ENCODE measurements at places on chromosomes 13 and 19.

- no peak for DNase-seq
Observed at GRCh38 chr13:65063753-65064152, 2166.4 kb downstream of the PCDH9 start.

GRCh38 chr13:27130979-27131623 is 40.5 kb downstream of the USP12 start:
- DNase-seq, result no peak

- no peak for DNase-seq
Observed at GRCh38 chr13:76853921-76854608, 32.1 kb downstream of the KCTD12 start.

GRCh38 chr19:310141-310651 is 19.0 kb upstream of the PLPP2 start:
- DNase-seq, result no peak

- peak; percentile 66 for DNase-seq
Observed at GRCh38 chr19:4523306-4524110, 5.2 kb upstream of the PLIN4 start.

DNA sequence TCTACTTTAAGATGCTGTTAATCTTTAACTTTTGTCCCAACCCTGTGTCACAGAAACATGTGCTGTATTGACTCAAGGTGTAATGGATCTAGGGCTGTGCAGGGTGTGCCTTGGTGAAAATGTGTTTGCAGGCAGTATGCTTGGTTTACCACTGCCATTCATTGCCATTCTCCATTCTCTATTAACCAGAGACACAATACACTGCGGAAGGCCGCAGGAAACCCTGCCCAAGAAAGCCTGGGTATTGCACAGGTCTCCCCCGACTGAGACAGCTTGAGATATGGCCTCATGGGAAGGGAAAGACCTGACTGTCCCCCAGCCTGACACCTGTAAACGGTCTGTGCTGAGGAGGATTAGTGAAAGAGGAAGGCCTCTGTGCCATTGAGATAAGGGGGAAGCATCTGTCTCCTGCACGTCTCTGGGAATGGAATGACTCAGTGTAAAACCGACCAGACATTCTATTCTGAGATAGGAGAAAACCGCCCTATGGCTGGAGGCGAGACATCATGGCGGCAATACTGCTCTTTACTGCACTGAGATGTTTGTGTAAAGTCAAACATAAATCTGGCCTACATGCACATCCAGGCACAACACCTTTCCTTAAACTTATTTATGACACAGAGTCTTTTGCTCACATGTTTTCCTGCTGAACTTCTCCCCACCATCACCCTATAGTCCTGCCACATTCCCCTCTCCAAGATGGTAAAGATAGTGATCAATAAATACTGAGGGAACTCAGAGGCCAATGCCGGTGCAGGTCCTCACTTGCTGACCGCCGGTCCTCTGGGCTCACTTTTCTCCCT is 13.1 kb upstream of the ZNF888 start:
- DNase-seq, result no peak

DNA sequence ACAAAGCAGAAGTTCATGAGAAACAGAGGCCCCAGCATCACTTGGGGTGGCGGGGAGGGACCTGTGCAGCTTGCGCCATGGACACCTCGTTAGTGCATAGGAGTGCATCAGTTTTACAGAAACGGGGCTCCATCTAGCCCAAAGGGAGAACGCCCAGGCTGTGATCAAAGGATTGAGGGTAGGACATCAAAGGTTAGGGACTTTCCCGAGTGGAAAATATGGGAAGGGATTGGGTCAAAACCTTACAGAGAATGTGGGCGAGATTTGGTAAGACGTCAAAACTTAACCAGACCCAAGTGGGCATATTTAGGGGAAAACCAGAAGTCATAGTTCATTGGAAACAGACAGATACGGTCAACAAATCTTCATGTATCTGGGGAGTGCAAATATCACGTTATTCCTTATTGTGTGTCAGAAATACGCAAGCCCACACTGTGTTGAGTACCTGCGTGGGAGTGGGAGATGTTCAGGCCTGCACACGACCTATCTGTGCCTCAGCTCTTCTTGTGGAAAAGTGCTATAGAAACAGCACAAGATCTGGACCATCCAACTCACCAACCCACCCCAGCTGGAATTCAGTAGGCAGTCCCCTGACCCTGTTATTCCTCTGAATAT is 9.4 kb upstream of the GRAMD1A start:
- DNase-seq, result no peak

- DNase-seq, result no peak
Observed at GRCh38 chr13:90751026-90751425, 596.5 kb upstream of the MIR17HG start.

DNA sequence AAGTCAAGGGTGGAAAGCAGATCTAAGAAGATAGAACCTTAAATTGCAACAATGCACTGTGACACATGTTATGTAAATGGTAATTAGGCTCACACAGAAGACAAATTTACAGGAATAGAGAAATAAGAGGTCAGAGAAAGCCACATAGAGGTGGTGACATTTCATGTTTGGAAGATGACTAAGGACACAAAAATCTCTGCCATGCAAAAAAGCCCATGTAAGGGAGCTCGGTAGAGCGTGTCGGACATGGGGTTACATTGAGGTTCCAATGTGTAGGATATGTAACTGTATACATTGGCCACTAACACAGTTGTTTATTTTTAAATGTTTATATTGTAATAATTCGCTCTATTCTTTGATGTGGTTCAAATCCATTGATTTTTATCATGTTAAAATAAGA is 33.7 kb downstream of the SUGT1 start:
- DNase-seq, result no peak

DNA sequence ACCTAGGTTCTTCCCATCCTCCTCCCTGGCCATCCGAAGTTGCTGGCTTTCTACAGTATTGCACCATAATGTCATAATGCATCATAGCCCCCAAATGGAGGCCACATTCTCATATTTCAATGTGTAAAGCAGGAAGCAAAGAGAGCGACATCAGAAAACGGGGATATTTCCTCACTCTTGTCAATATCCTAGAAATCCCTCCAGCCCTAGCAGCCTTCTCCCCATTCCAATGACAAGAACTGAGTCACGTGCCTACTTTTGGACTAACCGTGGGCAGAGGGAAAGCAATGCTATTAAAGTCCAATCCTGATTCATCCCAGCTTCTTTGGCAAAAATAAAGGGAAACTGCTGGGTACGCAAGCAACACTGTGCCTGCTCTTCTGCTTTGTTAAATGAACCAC is 4.3 kb upstream of the RAP2A start:
- DNase-seq, result no peak

DNA sequence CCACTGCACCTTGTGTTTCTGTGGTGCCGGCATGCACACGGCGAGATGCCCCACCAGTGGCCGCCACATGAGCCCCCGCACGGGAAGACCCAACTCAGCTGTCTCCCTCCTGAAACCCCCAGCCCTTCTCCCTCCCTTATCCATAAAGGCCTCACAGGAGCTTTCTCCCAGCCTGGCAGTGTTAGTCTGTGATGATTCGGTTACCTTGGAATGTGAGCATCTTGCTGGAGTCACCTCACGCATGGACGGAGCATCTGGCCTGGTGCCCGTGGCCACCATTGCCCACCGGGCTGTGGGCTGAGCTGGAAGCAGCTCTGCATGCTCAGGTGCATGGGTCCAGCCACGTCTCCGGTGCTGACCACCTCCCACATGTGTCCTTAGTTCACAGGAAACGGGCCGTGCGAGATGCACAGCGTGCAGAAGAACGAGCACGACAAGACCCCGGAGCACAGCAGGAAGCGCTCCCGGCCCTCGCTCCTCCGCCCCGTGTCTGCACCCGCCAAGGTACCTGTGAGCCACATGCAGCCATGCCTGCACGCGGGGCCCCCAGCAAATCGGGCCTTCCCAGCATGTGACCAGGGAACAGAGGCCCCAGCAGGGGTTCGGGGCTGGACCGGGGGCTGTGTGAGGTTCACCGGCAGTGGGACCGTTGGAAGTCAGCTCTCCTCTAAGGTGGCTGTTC is 22.0 kb downstream of the SIN3B start:
- peak; percentile 28 for DNase-seq

- no peak for DNase-seq
Observed at GRCh38 chr19:39053276-39054090, 21.1 kb upstream of the FBXO27 start.
